ENCODE measurements at places on chromosomes 13 and 19.

DNA sequence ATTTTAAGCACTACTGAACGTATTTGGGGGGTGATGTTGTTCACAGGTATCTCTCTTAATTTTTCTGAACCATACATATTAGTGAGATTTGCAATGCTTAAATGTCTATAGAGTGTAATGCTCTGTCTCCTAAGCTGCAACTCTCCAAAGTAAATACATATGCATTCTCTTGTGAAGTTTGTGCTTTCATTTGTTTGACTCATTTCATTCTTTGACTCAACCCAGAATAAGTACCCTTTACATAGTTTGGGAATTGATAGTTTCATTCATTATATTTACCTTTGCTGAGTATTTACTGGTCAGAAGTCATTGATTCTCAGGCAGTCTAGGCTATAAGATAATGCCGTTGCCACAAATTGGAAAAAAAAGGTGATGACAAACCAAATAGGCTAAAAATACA is 406.9 kb downstream of the FGF9 start:
- no peak for DNase-seq

DNA sequence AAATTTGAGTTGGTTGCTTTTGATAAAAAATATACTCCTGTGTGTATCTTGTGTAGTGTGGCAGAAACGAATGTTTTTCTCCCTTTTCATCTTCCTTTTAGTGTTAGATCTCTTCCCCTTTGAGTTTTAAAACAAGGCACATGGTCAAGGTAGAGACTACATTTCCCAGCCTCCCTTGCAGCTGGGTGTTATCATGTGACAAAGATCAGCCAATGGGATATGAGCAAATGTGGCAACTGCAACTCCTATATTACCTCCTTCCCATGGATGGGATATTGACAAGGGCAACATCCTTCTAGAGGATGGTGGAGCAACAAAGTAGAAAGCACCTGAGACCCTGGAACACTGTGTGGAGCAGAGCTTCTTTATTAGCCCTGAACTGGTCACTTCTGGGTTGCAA is 42.4 kb downstream of the ADGRE3 start:
- DNase-seq: no peak

DNA sequence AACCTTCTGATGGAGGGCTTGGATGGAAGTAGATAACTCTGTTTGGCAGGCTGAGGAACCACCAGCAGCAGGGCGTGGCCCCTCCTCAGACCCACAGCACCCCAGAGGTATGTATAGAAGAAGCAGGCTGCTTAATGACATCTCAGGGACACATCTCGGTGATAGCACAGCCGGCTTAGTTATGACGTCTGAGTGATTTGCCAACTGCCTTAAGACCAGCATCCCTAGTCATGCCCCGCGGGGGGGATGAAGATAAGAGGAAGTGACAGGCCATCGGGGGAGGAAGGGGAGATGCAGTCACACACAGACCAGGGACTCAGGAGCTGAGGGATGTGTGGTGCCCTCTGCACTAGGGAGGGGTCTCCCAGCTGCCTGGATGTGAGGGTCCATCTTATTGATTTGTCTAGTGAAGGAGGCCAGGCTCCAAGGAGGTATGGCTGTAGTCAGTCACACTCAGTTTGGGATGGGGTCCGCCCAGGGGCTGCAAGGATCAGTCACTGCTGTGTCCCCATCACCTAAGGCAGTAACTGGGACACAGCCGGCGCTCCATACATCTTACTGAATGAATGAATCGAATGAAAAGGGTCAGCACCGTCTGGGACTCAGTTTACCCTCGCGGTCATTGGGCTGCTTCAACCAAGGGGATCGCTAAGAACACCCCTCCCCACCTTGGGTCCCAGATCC is 19.2 kb upstream of the ERCC1 start:
- no peak for DNase-seq

DNA sequence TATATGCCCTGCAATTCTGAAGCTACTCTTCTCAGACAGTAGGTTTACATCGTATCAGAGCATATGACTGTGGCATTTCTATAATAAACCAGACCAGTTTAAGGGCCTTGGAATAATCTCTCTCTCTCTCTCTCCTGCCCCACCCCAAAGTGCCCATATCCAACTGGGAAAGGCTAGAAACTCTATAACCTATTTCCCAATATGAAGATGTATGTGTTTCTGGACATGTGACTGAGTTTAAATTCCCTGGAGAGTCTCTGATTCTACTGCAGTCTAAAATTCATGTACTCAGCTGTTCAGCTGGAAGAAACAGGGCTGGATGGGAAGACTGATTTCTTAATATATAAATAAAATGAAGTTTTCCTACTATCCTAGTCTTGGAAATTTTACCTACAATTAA is 91.9 kb upstream of the MBNL2 start:
- no peak for DNase-seq

GRCh38 chr13:76168661-76169060 is 532.5 kb downstream of the LMO7 start:
- DNase-seq: no peak

DNA sequence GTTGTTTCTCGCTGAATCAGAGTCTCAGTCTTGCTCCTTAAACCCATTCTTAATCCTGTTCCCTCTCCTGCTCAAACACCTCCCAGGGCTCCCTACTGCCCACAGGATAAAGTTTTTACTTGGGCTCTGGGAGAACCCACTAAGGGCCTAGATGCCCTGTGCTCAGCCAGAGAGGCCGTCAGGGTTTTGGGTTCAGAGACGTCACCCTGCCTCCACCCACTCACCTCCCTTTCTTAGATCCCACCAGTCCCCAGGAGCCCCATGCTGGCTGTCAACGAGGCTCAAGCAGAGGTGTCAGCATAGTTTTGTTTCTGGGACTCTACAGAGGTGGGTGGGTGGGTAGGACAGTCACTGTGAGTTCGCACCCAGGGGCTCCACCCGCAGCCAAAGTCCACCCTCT is 15.5 kb upstream of the CYP4F2 start:
- no peak for DNase-seq
